NCI-H2081 (cell line): ENCODE measurements at places on chromosomes 7 and 10.

- no peak for DNase-seq
Observed at GRCh38 chr7:13049946-13050345, 362.5 kb downstream of the ARL4A start.

DNA sequence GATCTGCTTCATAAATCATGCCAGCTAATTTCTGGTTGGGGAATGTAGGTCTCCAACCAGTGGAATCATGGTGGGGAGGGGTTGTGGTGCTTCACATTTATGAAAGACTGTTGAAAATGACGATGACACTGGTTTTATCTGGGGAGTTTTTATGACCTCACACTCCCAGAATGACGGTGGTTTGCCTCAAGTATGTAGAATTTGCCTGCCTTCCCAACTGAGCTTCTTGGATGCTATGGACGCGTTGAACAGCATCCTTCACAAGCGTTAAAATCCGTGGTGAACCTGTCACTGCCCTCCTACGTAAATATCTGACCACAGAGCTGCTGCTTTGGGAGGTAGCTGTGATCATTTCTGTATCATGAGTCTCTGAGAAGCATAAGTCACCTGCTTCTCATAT, 3.3 kb downstream of the INSYN2A start:
- no peak for DNase-seq

DNA sequence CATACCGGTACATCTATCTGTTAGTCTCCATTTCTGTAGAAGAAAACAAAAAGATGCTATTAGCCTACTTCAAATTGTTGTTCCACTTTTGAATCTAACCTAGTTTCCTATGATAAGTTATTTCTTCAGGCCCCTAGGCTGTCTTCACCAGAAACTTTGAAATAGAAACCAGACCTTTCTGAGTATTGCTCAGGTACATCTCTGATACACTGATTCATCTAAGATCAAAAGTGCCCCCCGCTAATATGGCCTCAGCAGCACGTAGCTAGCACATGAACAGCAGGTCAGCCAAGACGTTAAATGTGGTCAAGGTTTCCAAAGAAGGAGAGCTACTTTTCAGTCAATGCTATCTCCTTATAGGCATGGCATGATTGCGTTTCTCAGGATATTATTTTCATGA, 23.6 kb downstream of the CTAGE6 start:
- no peak for DNase-seq

- no peak for DNase-seq
Observed at GRCh38 chr10:29554660-29555059, 80.1 kb downstream of the SVIL start.

DNA sequence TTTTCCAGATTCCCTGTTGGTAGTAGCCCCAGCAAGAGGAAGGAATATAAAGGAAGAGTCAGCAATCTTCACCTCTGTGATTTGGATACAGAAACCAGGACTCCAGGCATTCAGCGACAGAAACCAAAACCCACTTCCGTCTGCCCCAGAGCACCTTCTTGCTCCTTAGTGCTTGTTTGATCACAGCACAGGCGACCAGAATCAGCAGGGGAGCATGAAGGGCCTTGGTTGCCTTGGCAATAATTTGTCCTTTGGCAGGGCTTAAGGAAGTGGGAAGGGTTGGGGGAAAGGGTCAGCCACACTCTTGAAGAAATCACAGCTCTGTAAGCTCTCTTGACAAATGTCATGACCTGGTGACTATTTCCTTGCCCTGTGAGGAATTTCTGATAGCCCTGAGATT, 379.6 kb downstream of the OTUD1 start:
- no peak for DNase-seq

DNA sequence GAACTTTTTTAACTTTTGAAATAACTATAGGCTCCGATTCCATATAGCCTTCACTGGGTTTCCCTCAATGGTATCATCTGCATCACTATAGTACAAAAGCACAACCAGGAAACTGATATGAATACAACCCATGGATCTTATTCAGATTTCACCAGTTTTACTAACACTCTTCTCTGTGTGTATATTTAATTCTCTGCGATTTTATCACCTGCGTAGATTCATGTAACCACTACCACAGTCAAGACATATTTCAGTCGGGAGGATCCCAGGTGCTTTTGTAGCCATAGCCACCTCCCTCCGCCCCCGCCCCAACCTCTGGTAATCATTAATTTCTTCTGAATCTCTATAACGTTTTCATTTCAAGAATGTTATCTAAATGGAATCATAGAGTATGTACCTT, 82.8 kb upstream of the C7orf33 start:
- no peak for DNase-seq

GRCh38 chr7:122305475-122306319, 1.1 kb upstream of the FEZF1 start:
- DNase-seq = peak; percentile 75

- DNase-seq = peak; percentile 37
Observed at GRCh38 chr7:98922392-98923187, 44.3 kb downstream of the TRRAP start.

DNA sequence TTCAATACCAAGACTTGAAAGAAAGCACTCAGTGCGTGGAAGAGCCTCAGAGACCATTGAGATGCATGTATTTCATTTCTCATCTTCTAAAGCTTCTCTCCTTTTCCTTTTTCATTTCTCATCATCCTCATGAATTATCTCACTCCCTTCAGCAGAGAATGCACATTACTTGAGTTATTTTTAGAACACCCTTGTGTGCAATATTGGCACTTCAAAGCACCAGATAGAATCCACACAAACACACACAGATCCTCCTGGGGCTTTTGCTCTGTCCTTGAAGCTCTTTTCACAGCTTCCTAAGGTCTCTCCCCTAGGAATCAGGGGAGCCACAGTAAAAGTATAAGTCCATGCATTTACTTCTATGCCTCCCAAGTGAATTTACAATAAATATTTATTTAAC, 18.3 kb downstream of the DGKI start:
- no peak for DNase-seq

- DNase-seq = no peak
Observed at GRCh38 chr7:36044101-36044892, 108.8 kb upstream of the EEPD1 start.

DNA sequence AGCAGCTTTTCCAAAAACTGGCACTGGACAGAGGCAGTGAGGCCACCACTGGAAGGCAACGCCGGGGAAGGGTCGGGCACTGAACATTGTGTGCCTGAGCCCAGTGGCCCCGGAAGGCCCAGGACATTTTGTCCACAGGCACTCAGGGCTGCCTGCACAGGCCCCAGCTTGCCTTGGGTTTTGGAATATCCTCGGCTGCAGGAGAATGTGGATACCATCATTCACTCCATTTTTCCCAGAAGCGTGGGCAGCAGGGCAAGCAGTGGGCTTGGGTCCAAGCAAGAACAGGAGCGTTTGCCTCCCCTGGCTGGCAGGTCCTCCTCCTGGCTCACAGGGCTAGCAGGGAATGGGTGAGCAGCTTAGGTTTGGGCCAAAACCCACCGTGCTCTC, 147.4 kb downstream of the EBF3 start:
- no peak for DNase-seq

GRCh38 chr7:391961-392524, 102.1 kb downstream of the FOXL3 start:
- DNase-seq = no peak

DNA sequence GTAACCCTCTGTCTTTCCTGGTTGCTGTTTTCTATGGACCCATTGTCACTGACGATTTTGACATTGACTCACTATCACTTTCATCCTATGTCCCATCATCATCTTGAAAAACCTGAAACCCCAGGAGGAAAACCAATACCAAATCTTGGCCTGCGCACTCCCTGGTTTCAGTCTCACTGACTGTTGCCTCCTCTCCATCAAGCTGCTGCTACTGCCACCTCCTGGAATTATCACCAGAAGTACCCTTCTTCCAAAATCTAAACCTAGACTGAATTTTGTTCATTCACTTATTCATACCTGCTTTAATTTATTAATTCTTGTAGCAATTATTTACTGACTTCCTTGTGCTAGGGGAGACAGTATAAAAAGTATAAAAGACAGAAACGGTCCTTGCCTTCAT, 44.5 kb upstream of the ACBD5 start:
- DNase-seq = no peak

DNA sequence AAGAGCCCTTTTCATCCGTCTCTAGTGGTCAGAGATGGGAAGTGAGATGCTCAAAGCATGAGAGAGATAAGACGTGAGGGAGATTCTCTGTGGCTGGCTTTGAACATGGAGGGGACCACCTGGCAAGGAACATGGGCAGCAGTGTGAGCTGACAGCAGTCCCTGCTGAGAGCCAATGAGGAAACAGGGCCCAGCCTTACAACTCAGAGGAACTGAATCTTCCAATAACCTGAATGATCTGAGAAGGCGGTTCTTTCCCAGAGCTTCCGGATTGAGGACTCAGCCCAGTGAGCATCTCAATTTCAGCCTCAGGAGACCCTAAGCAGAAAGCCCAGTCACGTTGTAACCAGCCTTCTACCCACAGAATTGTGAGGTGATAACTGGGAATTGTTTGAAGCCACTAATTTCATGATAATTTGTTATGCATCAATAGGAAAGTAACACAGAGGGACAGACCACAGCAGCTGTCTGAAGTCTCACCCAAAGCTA, 33.9 kb upstream of the IKZF1 start:
- DNase-seq = no peak

- peak; percentile 20 for DNase-seq
Observed at GRCh38 chr7:82677493-82677892, 233.9 kb upstream of the CACNA2D1 start.

GRCh38 chr10:108598831-108599230, 1324.5 kb downstream of the XPNPEP1 start:
- DNase-seq = no peak

DNA sequence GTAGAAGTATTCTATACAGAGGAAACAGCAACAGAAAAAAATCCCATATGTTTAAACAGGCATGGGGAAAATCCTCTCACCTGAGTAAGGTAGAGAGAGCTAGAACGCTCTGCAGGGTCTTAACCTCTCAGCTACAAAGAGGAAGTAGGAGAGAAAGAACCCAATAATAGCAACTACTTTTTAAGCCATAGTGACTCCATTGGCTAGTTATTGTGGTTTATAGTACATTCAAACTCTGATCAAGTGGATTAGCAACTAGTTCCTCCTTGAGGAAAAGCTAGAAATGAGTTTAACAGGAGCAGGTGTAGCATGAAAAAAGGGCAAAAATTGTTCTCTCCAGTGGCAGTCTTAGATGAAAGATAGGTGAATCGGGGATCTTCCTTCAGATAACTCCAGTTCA, 89.7 kb downstream of the HGF start:
- DNase-seq = no peak

DNA sequence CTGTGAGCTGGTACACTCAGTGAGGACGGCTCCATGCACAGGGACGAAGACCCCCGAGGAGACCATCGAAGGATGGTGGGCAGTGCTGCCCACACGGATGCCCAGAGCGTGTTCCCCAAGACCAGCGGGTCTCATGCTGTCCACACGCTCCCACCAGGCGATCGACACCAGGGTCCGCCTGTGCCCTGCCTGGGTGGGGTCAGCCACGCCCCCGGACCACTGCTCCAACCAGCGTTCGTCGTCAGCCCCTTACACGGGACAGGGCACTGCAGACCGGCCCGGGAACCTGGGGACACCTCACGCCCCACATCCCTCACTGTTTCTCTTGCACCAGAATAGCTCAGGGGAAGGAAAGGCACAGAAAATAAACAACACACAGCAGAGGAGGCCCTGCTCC, 223.5 kb downstream of the DNAJB6 start:
- DNase-seq = no peak

GRCh38 chr10:119657725-119658124, 6.5 kb downstream of the BAG3 start:
- DNase-seq = no peak

DNA sequence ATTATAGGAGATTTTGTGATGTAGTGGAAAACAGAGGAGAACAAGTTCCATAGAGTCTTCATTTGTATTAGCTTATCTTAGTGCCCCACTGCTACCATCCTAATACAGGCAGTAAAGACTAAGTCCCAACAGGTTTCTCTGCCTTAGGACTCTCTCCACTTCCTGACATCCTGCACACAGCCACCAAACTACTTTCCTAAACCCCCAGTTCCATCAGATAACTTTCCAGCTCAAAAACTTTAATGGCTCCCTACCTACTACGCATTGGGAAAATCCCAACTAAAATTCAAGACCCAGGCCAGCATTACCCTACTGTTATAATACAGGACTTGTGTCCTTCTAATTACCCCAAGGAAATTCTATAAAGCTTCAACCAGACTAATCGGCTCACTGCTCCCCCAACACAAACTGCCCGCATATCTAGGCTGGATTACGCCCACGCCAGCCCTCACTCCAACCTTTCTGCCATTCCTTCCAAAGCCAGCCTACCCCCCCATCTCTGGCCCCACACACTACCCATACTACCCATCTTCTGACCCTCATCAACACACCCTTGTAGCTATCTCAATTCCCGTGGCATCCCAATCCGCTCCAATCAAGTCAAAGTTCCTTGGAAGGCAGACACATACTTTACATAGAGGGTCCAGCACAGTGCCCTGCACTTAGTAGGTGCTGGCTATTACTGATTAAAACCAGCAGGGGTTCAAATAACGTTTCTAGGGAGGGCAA, 1.4 kb downstream of the IDE start:
- no peak for DNase-seq

DNA sequence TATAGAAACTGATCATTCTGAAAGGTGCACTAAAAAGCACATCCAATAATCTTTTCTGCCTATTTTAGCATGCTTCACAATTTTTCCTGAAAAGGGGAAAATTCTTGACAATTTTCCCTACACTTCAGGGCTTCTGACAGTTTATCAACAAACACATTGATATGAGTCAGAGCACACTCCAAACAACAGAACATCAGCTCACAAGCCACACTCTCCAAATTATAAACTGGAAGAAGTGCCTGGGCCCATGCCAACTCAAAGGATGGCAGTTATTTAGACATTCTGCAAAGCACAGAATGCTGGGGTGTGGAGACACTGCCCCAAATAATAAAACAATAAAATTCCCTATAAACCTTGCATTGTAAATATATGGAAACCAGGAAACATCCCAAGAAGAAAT, 90.8 kb downstream of the ELAPOR2 start:
- DNase-seq = no peak

DNA sequence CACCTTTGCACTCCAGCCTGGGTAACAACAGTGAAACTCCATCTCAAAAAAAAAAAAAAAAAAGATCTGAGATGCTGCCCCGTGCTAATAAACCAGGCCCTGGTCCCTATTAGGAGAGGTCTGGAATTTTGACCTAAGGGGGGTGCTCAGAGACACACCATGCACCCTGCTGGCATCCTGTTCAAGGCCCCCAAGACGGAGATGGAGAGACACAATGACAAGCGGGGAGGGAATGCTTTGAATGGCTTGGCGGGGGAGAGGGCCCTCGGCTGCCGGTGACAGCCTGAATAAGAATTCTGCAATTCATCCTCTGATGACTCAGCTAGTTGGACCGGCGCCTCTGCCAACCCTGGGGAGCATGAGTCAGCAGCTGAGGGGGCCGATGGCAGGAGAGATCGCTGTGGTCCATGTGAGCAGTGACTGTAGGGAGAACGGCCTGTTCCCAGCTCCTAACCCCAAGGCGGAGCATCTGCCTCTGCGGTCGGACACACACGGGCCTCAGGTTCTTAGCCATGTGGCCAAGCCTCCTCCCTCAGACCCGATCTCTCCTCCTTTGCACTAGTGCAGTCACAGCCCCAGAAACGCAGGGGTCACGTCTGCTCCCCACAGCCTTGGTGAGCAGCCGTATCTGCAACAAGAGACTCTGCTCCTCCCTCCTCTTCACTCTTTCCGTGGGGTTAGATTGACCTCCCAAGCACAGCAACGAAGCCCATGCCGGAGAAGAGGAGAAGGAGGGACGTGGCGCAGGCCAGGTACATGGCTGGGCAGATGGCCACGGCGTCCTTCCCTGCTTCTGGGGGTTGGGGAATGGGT, 14.9 kb downstream of the TRIM56 start:
- DNase-seq = no peak

GRCh38 chr10:31929261-31930022, 811 bp upstream of the ARHGAP12 start:
- DNase-seq = no peak

GRCh38 chr7:2596464-2597272, 35.1 kb upstream of the TTYH3 start:
- DNase-seq = no peak
